ENCODE measurements at places on chromosomes 1 and 21. TPM values are rescaled to one million over a fixed set of nuclear protein-coding genes. Genes with fewer than 3 reads are reported as not detected.
A peak's percentile ranks its signal among the peaks of the same experiment; 100 is the strongest.

DNA sequence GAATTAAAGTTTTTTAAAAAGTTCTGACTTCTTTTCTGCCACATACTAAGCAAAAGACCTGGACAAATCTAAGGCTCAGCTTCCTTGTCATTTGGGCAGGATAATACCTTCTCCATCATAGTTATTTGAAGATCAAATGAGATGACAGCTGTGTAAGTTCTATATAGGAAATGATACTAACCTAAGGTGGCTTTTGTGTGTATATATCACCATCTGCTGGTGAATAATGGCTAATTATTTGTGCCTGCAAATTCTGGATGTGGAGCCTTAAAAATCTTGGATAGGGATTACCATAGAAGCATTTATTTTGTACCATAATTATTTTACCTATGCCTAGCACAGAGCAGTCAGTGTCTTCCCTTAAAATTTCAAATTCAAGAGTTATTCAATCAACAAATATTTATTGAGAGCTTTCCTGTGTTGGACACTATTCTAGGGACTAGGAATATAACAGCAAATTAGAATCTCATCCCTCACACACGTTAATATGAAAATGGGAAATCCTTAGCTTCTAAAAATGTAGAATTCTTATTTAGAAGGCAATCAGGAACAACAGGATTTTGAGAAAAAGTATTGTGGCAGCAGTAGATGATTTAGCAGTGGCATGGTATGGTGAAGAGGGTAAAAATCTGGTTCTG is 89.8 kb downstream of the TMEM200B start:
- H3K4me3 ChIP-seq, result no peak overlapping the region
- peak; percentile 24 for DNase-seq
- no peaks in the 10 kb centered on the region for H3K4me1 ChIP-seq
- no peak overlapping the region for H3K27ac ChIP-seq
- no peaks in the 10 kb centered on the region for H3K36me3 ChIP-seq

GRCh38 chr1:239218301-239218700 is 168.1 kb upstream of the CHRM3 start:
- DNase-seq, result no peak
- H3K27me3 ChIP-seq, result no peaks in the 10 kb centered on the region
- no peak overlapping the region for H3K4me3 ChIP-seq
- H3K4me1 ChIP-seq, result no peaks in the 10 kb centered on the region
- H3K27ac ChIP-seq, result no peak overlapping the region

GRCh38 chr1:180228648-180229482 is 1.2 kb upstream of the LHX4 start:
- H3K27ac ChIP-seq, result no peak overlapping the region
- H3K36me3 ChIP-seq, result no peaks in the 10 kb centered on the region
- peak overlapping the region; percentile 71 for H3K4me3 ChIP-seq
- H3K27me3 ChIP-seq, result 0 out of 2 replicates have a peak, but pooled peaks cover 8% of the 10 kb centered on the region

GRCh38 chr1:151131701-151132334 is 14.6 kb downstream of the SEMA6C start:
- no peak overlapping the region for H3K27ac ChIP-seq
- H3K4me1 ChIP-seq, result no peaks in the 10 kb centered on the region
- no peak overlapping the region for H3K4me3 ChIP-seq
- DNase-seq, result no peak
- no peaks in the 10 kb centered on the region for H3K27me3 ChIP-seq
- H3K36me3 ChIP-seq, result no peaks in the 10 kb centered on the region

DNA sequence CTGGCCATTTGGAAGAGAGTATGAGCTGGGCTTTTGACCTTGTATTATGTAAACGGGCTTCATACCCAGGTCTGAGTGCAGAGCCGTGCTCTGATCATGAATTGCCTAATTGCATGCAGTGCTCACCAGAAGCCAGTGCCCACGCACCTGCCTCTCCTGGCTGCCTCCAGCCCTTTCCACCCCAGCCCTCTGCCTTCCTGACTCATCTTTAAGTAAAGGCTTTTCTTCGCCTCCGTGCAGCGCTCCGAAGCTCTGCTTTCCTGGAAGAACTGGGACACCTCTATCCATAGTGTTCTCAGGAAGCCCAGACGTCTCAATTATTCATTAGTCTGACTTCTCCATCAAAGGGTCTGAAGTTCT is 413.7 kb downstream of the PTPRU start:
- H3K36me3 ChIP-seq, result no peaks in the 10 kb centered on the region
- H3K4me3 ChIP-seq, result no peak overlapping the region
- DNase-seq, result no peak
- no peak overlapping the region for H3K27ac ChIP-seq
- peaks cover 14% of the 10 kb centered on the region for H3K4me1 ChIP-seq

DNA sequence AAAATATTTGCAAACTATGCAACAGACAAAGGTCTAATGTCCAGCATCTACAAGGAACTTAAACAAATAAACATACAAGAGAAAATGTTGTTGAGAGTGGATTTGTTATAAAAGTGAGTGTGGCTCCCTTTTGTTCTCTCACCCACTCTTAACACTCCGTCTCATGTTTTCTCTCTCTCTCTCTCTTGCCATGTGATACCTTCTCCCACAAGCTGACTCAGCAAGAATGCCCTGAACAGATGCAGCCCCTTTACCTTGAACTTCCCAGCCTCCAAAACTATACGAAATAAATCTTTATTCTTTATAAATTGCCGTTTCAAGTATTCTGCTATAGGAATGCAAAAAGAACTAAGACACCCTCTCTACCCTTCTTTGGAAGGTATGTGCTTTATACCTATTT is 234.1 kb downstream of the ADGRL2 start:
- H3K36me3 ChIP-seq, result no peaks in the 10 kb centered on the region
- H3K27ac ChIP-seq, result no peak overlapping the region
- no peak for DNase-seq
- H3K4me3 ChIP-seq, result no peak overlapping the region
- no peaks in the 10 kb centered on the region for H3K4me1 ChIP-seq

- H3K27me3 ChIP-seq, result no peaks in the 10 kb centered on the region
- H3K4me3 ChIP-seq, result no peak overlapping the region
- no peak overlapping the region for H3K27ac ChIP-seq
- DNase-seq, result no peak
- H3K36me3 ChIP-seq, result no peaks in the 10 kb centered on the region
Observed at GRCh38 chr21:23017989-23018388, 2019.8 kb downstream of the NCAM2 start.

DNA sequence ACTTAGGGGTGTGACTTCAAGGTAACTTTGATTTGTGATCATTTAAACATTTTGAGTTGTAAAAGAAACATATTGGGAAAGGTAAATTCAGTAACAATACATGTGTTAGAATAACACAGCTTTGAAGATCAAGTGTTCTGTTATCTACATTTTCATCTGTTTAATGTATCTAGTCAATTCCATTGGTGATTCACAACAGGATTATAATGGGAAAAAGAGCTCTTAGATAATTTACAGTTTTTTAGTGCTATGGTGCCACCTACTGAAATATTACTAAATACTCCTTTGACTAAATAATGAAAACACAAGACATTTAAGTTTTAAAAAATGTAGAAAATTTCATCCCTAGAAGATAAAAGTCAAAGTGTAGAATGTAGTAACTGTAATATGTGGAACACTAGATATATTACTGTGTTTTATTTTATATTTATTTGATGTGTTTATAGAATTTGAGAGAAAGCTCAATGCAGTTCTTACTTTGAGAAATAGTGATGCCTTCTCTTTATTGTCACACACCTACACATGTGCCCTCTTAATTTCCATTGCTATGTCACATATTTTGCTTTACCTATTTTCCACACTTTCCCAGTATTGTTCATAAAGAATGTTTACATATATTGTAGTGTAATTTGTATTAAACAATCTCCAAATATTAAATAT is 47.4 kb downstream of the PTPRC start:
- no peak overlapping the region for H3K4me3 ChIP-seq
- no peaks in the 10 kb centered on the region for H3K36me3 ChIP-seq
- no peaks in the 10 kb centered on the region for H3K27me3 ChIP-seq
- H3K4me1 ChIP-seq, result no peaks in the 10 kb centered on the region
- DNase-seq, result peak; percentile 26

GRCh38 chr1:7257225-7257624 is 472.0 kb downstream of the CAMTA1 start:
- H3K27ac ChIP-seq, result no peak overlapping the region
- H3K36me3 ChIP-seq, result no peaks in the 10 kb centered on the region

DNA sequence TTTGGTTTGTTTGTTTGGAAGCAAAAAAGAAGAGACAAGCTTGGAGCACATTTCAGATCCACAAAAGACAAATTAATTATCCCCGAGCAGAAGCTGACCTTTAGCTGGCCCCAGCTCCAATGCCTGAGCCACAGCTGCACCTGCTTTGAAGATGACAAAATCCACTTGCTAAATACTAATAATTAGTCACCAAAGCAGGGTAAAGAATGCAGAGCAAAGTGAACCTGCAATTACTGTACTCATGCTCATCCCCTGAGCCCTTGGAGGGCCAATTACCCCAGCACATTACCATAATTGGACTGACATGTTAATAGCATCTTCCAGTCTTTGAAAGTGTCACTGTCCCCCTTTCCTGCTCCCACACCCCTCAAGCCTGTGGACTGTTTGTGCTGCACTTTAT is 38.2 kb upstream of the KCND3 start:
- H3K36me3 ChIP-seq, result no peaks in the 10 kb centered on the region
- no peak for DNase-seq
- no peaks in the 10 kb centered on the region for H3K4me1 ChIP-seq
- peaks cover 59% of the 10 kb centered on the region for H3K27me3 ChIP-seq

DNA sequence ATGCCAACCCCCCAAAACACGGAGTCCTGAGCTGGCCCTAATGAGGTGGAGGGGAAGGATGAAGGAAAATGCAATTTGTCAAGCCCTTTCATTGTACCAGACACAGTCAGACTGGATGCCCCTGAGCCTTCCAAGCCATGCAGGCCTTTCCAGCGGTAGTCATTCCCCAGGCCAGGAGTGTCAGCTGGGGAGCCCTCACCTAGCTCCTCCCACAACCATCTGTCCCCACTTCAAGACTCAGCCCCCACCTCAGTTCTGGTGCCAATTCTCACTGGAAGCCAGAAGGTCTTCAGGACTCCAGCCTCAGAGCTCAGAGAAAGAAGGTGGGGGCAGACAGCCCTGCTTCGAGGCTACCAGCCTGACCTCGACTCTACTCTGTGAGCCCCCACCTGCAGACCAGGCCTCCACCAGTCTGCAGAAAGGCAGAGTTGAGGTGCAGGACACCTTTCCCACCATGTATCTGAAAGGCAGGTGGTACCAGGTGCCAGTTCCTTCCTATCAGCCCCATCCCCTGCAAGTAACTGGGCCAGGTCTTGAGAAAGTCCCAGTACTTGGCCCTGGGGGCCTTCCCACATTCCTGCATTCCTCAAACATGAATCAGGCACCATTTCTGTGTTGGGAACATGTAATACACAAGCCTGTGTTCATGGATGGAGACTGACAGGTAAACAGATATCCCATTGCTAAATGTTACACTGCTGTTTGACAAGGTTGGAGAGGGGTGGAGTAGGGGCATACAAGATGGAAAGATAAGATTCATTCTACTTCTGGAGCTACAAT is 180.6 kb upstream of the EDN2 start:
- peak; percentile 39 for DNase-seq
- no peak overlapping the region for H3K27ac ChIP-seq
- no peaks in the 10 kb centered on the region for H3K27me3 ChIP-seq
- no peaks in the 10 kb centered on the region for H3K36me3 ChIP-seq

DNA sequence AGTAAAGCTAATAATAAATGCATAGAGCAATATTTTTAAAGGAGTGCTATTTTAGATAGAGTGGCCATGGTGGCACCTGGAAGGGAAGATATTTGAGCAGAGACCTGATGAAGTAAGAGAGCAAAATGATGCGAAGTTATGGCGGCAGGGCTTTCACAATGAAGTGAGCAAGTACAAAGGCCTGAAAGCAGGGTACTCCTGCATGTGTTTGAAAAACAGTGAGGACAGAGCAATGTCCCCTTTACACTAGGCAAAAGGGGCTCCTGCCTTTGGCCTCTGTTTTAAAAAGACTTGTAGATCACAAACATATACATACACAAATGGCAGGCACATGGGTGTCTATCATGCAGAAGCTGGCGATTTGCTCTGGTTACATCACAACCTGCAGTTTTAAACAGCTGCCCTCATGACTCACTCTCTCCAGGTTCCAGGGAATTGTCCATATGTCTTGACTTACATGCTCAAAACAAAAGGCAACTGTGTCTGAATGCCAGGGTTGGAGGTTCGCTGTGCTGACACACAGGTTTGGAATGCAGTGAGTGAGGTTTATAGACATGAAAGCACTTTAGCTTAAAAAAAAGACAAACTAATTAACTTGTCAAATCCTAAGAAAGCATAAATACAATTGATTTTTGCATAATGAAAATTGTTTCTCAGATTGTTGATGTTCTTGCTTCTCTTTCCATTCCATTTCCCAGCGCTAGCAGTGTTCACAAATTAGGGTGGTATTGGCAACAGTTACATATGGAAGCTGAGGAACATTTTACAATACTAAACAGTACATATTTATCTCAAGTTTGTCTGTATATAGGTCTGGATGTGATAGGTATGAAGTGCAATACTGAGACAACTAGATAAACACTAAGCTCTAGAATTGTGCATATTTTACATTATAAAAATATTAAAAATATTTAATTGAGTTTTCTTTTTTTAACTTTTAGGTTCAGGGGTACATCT is 313.9 kb downstream of the BARHL2 start:
- peaks cover 5% of the 10 kb centered on the region for H3K27me3 ChIP-seq
- no peak overlapping the region for H3K27ac ChIP-seq

FCRL1 gene
- not detected for total RNA-seq

SPATA6 gene
- total RNA-seq, result 8.6 TPM

RCAN3 gene
- 13.3 TPM for total RNA-seq

RHCE gene
- 0.64 TPM for total RNA-seq
